Esophagus muscularis mucosa (tissue), 4 donors: ENCODE measurements at places on chromosomes 7 and 10. TPM values are rescaled to one million over a fixed set of nuclear protein-coding genes. Genes with fewer than 3 reads are reported as not detected.

The OPN1SW gene
- not detected for total RNA-seq

- no peaks in the 10 kb centered on the region for H3K4me1 ChIP-seq
These were observed 11.5 kb downstream of the FAM131B start for GRCh38 chr7:143351060-143351459.

The DENND10 gene
- total RNA-seq: 23.7 TPM

DNA sequence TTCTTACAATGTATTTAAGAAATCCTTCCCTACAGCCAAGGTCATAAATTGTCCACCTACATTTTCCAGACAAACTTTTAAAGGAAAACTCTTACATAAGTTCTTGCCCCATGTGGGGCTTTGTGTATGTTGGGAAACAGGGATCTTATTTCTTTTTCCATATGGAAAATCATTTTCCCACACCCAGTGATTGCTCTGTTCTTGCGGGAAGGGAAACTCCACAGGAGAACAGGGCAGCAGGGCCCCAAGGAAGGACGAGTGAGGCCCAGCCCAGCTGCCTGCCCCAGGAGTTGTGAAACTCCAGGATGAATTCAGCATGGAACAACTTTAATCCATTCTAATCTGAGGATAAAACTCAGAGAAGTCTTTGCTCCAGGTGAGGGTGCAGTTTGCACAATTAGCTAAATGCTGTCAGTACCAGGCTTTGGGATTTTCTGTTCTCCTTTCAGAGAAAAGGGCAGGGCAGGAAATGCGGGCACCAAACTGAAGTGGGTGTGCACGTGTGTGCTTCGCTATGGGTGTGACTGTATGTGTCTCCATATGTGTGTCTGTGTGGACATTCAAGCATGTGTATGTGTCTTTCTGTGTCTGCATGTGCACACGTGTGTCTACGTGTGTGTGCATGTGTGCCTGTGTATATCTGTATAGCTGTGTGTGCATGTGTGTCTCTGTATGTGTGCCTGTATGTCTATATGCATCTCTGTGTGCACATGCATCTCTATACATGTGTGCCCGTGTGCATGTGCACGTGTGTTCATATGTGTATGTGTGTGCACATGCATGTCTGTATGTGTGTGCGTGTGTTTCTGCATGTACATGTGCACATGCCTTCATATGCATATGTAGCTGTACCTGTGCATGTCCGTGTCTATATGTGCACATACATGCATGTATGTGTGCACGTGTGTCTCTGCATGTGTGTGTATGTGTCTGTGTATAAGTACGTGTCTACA is 102.0 kb upstream of the FAM20C start:
- no peak for DNase-seq
- H3K36me3 ChIP-seq: no peaks in the 10 kb centered on the region
- no peak overlapping the region for H3K4me3 ChIP-seq
- peaks cover 40% of the 10 kb centered on the region for H3K4me1 ChIP-seq

The DYDC2 gene
- total RNA-seq: not detected

DNA sequence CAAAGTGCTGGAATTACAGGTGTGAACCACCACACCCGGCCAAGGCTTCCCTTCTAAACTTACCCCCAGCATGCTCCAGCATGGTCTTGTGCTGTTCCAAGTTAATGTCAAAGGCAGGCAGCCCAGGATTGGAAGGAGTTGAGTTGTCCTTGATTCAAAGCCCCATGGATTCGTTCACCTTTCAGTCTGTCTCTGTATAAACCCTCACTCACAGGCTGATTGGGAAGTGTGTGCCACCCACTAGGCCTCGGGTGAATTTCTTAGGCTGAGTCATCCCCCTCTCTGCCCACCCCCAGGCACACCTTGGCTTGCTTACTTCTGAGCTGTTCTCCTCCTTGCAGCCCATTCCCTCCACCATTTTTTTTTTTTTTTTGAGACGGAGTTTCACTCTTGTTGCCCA is 13.3 kb upstream of the PRDX3 start:
- no peaks in the 10 kb centered on the region for H3K36me3 ChIP-seq
- no peak for DNase-seq
- H3K27ac ChIP-seq: no peak overlapping the region
- no peaks in the 10 kb centered on the region for H3K27me3 ChIP-seq
- no peaks in the 10 kb centered on the region for H3K4me1 ChIP-seq
- H3K4me3 ChIP-seq: no peak overlapping the region
